ENCODE measurements at places on chromosomes 12 and 14.

DNA sequence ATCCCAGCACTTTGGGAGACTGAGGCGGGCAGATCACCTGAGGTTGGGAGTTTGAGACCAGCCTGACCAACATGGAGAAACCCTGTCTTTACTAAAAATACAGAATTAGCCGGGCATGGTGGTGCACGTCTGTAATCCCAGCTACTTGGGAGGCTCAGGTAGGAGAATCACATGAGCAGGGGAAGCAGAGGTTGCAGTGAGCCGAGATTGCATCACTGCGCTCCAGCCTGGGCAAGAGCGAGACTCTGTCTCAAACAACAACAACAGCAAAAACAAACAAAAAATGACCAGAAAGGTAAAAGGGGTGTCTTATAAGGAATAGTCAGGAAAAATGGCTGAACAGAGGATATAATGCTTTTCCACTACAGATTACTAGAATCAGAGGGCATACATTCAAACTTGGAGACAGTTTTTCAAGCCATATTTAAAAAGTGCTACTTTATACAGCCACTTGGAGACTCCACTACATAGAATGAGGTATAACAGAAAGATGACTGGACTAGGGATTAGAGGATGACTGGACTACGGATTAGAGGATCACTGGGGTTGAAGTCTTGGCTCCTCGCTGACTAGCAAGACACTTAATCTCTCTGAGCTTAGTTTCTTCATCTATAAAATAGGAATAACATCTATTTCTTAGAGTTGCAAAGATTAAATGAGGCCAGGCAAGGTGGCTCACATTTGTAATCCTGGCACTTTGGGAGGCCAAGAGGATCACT, 4.9 kb upstream of the CS start:
- no peak for DNase-seq

GRCh38 chr14:37230551-37231194, 32.9 kb downstream of the MIPOL1 start:
- DNase-seq, result no peak

DNA sequence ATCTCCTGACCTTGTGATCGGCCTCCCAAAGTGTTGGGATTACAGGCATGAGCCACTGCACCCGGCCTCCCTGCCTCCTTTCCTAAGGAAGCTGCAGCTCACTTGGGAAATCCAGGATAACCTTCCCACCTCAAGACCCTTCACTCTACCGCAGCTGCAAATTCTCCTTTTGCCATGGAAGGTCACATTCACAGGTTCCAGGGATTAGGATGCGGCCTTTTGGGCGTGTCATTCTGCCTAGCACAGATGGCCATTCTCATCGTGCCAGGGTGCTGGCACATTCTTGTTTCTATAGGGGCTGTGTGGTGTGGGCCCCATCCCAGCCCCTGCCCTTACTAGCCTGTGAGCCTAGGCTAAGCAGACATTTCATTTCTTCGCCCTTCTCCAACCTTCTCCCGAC, 219.9 kb downstream of the CHST11 start:
- no peak for DNase-seq

GRCh38 chr12:102609996-102610395, 129.6 kb upstream of the IGF1 start:
- no peak for DNase-seq

- no peak for DNase-seq
These were observed 83.2 kb upstream of the STAC3 start for GRCh38 chr12:57334219-57334618.

- DNase-seq, result no peak
These were observed 9.4 kb downstream of the INF2 start for GRCh38 chr14:104698688-104699425.

DNA sequence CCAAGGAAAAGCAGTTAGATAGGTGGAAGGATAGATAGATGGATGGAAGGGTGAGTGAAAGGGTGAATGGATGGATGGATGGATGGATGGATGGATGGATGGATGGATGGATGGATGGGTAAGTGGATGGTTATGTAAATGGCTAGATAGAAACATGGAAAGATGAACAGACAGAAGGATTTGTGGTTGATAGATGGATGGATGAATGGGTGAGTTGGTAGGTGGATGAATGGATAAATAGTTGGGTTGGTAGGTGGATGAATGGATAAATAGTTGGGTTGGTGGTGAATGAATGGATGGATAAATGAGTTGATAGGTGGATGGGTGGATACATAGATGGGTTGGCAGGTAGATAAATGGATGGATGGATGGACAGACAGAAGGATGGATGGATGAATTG, 30.3 kb upstream of the FAM222A start:
- DNase-seq, result no peak

DNA sequence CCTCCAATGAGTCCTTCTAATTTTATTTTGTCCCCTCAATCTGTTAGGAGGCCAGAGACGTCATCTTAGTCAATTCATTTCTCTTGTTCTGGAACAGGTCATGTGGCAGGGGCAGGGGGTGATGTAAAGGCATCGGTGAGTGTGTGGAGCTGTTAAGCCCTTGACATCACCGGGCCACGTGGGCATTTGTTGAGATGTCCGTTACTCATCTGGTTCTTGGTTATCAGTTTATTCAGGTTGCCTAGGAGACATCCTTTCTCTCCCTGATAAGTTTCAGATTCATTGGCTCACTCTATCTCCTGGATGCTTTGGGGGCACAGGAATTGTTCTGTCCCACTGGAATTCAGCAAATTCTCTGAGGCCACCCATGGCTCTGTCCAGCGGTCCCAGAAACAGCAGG, 33.6 kb upstream of the SEL1L start:
- no peak for DNase-seq

DNA sequence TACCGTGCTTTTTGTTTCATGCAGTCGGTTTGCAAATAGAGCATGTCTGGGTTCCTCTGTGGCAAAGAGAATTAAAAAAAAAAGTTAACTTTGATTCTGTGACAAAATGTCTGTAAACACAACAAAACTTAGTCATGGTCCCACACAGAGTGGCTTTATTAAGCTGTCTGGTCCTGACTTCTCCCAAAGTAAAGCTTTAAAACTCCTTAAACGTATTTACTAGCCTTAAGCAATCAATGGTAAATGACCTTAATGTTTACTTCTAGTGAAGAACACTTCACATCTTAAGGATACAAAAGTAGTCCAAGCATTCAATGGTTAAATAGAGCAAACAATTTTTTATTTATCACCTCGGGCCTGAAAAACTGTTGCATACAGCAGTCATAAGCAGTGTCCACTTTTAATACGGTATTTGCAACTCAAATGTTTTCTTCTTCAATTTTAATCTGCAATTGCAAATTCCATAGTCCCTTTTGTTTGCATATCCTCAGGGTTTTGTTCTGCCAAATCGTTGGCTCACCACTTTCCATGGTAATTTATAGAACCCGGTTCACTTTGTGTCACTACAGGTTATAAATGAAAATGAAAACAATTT, 453.0 kb upstream of the MIS18BP1 start:
- no peak for DNase-seq

All from stimulated activated CD4-positive, alpha-beta T cell treated with anti-CD3 and anti-CD28 coated beads, Interleukin-2, amount 100 ng/mL, for 4 hours (primary cell).